ENCODE measurements at places on chromosomes 12 and 14.

GRCh38 chr12:96187956-96188355, 6.2 kb upstream of the ELK3 start:
- DNase-seq: no peak

GRCh38 chr14:93926873-93927799, at the start of gene FAM181A:
TSS of gene FAM181A (plus strand) at chr14:93927344. CDS start at chr14:93928286, 942 bp downstream.
- DNase-seq: no peak

DNA sequence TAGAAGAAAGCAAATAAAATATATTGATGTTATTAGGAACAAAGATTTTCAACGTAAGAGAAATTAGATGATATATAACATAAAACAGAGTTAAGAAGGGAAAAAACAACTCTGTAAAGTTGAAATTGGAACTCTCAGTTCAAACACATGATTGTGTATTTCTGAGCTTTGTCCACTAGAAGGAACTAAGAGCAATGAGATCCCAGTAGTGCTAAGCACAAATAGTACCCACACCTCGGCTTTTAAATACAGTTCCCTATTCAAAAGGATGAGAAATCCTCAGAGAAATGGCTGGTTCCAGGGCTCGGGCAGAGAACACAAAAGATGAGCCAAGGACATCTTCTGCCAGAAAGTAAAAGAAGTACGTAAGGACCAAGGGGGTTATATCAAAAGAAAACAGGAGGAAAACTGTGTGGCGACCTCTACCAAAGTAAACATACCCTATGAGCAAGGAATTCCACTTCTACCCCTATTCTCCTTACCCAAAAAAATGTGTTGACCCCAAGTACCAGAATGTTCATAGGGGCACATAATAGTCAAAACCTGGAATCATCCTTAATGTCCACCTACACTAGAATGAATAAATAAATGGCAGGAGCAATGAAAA, 96.6 kb downstream of the SPTSSA start:
- no peak for DNase-seq

DNA sequence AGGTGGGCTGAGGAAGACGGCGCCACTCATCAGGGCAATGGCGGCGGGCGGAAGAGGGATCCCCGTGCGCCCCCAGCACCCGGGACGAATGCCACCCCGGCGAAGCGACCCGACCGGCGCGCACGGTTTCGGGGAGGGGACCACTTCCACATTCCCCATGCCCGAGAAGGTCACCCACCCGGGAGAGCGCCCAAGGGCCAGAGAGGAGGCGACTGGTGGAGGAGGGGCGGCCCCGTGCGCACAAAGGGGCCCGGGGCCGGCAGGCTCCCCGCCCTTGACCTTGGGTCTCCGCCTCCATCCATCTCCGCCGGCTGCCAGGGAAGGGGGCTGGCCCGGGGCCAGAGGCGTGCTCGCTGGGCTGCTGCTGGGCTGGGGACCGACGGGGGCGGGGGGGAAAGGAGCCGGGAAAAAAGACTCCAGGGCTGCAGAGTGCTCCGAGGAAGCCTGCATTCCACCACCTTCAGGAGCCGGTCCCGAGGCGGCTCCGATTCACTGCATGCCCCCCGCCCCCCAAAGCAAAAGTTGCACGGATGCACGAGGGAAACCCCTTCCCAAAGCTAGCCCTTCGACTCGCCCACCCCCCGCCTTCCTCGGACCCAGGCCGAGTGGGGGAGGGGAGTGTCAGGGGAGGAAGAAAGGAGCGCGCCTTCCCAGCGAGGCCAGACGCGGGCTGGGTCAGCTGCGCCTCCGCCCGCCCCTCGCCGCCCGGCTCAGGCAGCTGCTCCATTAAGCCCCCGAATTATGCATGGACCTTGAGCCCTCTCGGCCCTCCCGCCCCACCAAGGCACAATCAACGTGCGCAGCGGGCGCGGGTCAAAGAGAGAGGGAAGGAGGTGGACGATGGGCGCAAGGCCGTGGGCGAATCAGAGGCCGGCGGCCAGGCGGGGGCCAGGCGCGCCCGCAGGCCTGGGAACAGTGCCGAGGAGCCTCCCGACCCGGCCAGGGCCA, 26.2 kb downstream of the BCL11B start:
- no peak for DNase-seq

GRCh38 chr14:104634138-104634760, 29.7 kb upstream of the TMEM179 start:
- DNase-seq: no peak

GRCh38 chr14:89244720-89245119, 172.3 kb downstream of the FOXN3 start:
- no peak for DNase-seq

- no peak for DNase-seq
These were observed 67.0 kb upstream of the ARHGAP5 start for GRCh38 chr14:32009976-32010581.

- DNase-seq: no peak
These were observed 23.5 kb upstream of the C12orf50 start for GRCh38 chr12:88052686-88053085.

GRCh38 chr12:92437452-92437851, 265.3 kb upstream of the PLEKHG7 start:
- no peak for DNase-seq

GRCh38 chr12:96907671-96908422, 790 bp downstream of the NEDD1 start:
- DNase-seq: no peak

GRCh38 chr12:12903642-12904609, 12.6 kb downstream of the GPRC5A start:
- no peak for DNase-seq

GRCh38 chr12:109737126-109737525, 23.5 kb downstream of the FAM222A start:
- no peak for DNase-seq

DNA sequence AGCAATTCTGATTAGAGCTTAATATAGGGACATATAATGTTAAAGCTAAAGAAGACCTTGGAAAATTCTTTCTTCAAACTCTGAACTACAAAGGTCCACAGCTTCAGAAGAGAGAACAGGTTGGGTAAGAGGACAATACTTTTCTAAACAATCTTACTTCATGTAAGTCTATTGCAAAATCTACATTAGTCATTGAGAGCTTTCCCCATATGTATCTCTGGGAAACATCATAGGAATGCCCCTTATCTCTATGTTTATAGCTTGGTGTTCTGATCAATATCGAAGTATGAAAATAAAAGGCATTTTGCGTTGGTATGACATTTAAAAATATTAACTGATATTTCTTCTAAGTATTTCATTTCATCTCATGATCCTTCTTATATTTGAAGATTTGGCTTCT, 962.6 kb downstream of the AACS start:
- no peak for DNase-seq

DNA sequence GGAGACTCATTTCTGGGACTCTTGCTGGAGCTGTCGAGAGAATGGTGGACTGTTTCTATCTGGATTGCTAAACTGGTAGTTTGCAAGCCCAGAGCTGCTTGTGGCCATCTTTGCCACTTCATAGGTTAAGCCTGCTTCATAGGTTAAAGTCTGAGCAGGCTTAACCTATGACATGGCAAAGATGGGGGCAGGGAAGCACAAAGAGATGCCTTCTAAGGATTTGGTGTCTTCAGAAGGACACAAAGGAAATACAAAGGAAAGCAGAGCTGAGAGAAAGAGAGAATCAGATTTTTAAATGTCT, 78.4 kb upstream of the MAX start:
- no peak for DNase-seq

DNA sequence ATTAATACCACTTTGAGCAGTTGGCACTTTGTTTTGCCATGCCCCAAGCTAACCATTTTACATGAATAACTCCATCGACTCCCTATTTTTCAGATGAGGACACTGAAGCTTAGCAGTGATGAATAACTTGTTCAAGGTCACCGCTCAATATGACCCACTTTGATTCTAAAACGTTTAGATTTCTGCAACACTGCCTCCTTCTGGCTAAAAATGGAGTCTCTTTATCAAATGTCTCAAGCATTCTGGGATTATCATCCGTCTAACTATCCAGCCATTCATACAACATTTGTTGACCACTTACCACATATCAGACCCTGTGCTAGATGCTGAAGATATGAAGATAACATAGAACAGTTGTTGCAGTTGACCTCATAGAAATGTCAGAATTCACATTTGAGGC, 298.0 kb downstream of the PPFIA2 start:
- DNase-seq: no peak

GRCh38 chr12:59859171-59859510, 263.3 kb downstream of the SLC16A7 start:
- DNase-seq: no peak

- no peak for DNase-seq
These were observed 150.2 kb upstream of the PLEKHG7 start for GRCh38 chr12:92552412-92553108.

DNA sequence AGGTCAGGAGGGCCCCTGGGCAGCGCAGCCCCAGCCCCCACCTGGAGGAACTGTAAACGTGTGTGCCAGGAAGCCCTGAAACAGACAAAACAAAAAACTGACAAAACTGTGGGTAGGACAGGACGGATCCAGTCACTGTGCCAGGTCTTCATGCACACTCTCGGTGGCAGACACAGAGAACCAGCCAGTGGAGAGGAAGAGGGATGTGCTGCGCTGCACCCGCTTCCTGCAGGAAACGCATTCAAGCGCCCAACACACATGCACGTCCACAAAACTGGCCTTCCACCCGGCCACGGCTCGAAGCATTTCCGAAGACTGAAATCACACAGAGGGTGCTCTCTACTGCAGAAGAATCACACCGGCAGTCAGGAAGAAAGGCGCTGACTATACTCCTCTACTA, 16.9 kb downstream of the BRF1 start:
- DNase-seq: no peak

- peak; percentile 53 for DNase-seq
These were observed 269.7 kb downstream of the RAD51B start for GRCh38 chr14:68089146-68089731.

- DNase-seq: no peak
These were observed 11.1 kb downstream of the PTGES3 start for GRCh38 chr12:56676851-56677580.

DNA sequence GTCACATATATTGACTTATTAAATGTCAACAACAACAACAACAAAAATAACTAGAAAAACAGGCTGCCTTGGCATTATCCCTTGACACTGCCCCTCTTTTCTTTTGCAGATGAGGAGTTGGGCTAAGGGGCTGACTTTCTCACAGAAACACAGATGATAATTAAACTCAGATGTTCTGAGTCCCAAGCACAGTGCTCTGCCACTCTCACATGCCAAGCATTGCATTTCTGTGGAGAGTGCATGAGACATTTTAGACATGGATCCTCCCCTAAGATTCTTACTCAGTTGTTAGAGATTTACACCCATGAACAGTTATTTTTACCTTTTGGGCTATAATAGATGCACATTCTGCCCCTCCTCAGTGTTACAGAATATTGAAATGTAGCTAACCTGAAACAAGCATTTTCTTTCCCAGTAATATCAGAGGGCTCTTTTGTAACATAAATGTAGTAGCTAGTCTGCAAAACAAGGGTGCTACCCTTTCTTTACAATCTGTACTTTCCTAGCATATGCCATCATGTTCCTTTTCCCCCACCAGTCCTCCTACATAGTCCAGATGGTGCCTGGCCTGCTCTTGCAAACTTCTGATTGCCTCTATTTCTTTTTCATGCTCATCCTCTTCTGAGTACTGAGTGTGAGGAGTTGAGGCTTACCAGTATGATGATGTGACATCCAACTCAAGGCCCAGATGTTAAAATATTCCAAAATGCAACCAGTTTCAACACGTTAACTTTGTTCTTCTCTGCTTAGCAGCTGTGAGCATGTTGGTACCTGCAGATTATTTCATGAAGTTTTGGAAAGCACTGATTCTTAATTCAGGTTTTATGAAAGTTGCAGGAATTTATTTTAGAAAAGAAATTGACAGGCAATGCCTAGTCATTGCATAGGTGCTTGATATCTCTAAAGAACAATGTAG, 125.0 kb upstream of the ATP2B1 start:
- no peak for DNase-seq

GRCh38 chr12:116101991-116102390, 175.5 kb downstream of the MED13L start:
- DNase-seq: no peak

GRCh38 chr12:109625749-109626377, 52.3 kb downstream of the MVK start:
- no peak for DNase-seq

DNA sequence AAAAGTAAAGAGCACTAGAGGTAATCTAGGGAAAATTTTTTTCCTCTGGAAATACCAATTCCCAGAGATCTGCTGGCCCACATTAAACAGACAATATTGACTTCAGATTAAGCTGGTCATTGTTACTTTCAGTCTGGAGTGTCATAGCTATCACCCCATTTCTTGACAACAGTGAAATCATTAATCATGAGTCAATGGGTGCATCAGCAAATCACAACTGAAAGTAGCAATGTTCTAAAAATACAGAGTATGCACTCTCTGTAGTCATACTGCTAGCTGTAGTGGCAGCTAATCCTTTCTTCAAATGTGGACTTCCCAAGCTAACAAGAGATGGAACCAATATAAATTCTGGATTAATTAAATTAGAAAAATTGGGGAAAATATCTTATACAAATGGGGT, 129.9 kb downstream of the CPNE8 start:
- no peak for DNase-seq

DNA sequence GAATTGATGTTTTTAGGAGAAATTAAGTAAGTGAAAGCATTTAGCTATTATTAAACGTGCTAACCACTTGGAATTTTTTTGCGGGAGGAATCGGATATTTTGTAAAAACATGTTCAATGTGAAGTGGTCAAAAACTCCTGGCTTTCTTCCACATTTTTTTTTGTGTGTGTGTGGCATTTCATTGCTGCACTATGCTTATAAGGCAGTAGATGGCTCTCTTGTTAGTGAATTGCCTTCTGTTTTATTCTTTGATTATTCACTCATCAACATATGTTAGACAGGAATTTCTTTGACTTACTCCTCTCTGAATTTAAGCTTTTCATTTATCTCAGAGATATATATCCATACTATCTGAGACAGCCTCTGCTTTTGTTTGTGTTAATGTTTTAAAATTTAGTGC, 71.3 kb downstream of the DERA start:
- DNase-seq: no peak

GRCh38 chr12:119684711-119685369, 16.9 kb downstream of the PRKAB1 start:
- no peak for DNase-seq

DNA sequence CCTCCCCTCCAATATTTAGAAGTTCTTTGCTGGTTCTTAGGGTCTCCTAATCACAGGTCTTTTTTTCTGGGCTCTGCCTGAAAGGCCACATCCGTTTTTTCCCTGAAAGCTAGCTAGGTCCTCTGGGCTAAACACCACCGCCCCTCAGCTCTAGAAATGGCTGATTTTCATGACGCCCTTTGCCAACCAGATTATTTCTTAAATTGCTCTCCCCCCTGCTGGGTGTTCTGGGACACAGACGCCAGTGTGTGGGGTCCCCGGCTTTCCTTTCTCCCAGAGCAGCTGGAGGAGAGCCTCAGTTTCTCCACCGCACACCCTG, 45.3 kb upstream of the ATP23 start:
- no peak for DNase-seq

DNA sequence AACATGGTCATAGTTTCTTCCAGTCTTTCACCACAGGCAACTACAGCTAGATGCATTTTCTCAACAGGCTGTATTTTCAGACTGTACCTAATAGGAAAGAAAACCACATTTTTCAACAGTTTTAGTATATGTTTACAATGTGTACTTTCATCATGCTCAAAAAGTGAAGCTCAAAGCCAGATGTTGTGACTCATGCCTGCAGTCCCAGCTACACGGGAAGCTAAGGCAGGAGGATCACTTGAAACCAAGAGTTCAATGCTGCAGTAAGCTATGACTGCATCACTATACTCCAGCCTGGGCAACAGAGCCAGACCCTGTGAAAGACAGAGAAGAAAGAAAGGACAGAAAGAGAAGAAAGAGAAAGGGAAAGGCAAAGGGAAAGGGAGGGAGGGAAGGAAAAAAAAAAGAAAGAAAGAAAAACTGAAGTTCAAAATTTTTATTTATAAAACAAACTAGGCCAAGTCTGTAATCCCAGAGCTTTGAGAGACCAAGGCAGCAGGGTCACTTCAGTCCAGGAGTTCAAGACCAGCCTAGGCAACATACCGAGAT, 25.5 kb downstream of the GXYLT1 start:
- DNase-seq: no peak
